ENCODE measurements at places on chromosomes 2 and 18.

GRCh38 chr18:76130845-76131244 lies 364.2 kb downstream of the ZNF516 start:
- no peak for DNase-seq

DNA sequence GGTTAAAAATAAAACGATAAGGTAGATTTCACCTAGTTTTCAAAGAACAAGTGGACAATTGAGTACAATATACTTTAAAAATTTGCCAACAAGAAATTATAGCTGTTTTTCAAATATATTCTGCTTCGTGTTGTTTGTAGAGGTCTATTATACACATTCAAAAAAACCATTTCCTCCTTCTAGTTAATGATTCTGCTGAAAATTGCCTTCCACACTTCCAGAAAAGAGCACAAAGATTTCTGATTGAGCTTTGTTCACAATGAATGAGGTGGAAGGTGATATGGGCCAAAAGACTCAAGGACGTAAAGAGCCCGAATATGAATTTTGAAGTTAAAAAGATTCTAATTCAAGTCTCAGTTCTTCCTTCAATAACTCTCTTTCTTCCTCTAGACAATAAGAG lies 277.0 kb upstream of the SESTD1 start:
- no peak for DNase-seq

- no peak for DNase-seq
These were observed 30.8 kb upstream of the PUM2 start for GRCh38 chr2:20381457-20381856.

DNA sequence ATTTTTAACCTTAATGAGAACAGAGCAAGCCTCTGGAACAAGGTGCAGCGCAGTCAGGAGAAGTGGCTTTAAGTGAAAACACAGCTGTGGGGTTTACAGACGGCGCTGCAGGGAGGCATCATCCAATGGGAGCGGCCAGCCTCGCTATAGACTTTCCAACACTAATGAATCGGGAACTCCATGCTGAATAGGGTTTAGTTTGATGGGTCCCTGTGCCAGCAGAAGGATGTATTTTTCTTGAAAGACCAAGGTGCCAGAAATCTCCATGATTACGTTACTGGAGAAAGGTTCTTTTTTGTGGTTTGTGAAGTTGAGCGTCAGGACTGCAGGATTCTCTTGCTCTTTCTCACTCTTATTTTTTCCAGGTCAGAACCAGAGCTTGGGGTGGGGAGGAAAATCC lies 87.9 kb upstream of the ALPP start:
- DNase-seq: no peak

DNA sequence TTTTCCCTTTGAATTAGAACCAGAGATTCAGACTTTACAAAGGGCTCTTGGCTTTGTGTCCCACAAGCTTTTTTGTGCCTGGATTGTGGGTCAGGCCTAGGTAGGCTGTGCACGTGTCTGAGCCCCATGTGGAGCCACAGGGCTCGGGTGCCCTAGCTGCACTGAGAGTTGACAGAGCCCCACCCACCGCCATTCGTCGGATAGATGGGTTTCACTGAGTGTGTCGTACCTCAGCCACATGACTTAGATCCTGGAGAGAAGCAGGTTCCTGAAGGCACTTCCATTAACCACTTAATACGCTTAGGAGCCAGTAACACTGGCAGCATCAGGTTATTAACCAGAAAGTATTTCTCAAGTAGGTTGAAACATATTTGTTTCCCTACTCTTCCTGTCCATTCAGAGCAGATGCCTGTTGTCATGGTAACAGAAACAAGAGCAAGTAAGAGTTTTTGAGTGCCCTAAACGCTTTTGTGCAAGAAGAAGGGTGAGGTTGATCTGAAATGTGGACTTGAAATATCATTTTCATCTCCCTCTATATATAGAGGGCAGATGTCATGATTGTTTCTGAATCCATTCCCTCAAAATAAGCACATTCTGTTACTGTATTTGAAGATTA lies 30.0 kb downstream of the ADCYAP1 start:
- no peak for DNase-seq

- DNase-seq: no peak
These were observed 89.8 kb downstream of the PRPF40A start for GRCh38 chr2:152627351-152627957.
